ENCODE measurements at places on chromosomes 5 and 9. TPM values are rescaled to one million over a fixed set of nuclear protein-coding genes. Genes with fewer than 3 reads are reported as not detected.

The ACTBL2 gene
- total RNA-seq = not detected

The CLIC3 gene
- 94.8 TPM for total RNA-seq

The CMYA5 gene
- total RNA-seq = 0.44 TPM

The CCDC192 gene
- not detected for total RNA-seq

The EPB41L4B gene
- total RNA-seq = 3.8 TPM

The CYSRT1 gene
- 118 TPM for total RNA-seq

The ECM2 gene
- total RNA-seq = 5.1 TPM

The SLC1A1 gene
- total RNA-seq = 2.9 TPM

The PCDHA7 gene
- not detected for total RNA-seq

The ADAMTS2 gene
- 10.3 TPM for total RNA-seq

The ZNF879 gene
- 6.9 TPM for total RNA-seq

The FOXD4L3 gene
- total RNA-seq = not detected

The GMCL2 gene
- not detected for total RNA-seq

The COL15A1 gene
- total RNA-seq = 3.4 TPM

The SLC45A2 gene
- not detected for total RNA-seq

The NRG2 gene
- total RNA-seq = 0.66 TPM

The ZBTB26 gene
- total RNA-seq = 1.7 TPM

The PRR16 gene
- total RNA-seq = 0.48 TPM

The CCNJL gene
- 3.0 TPM for total RNA-seq

The SNCAIP gene
- total RNA-seq = 3.2 TPM

The COL5A1 gene
- total RNA-seq = 12.8 TPM

The GLRA1 gene
- total RNA-seq = not detected

The ACSL6 gene
- total RNA-seq = 1.1 TPM

The PNPLA7 gene
- total RNA-seq = 1.0 TPM

The RNF183 gene
- not detected for total RNA-seq

The NPR3 gene
- 15.4 TPM for total RNA-seq

The SGCD gene
- 1.0 TPM for total RNA-seq
